ENCODE measurements at places on chromosomes 6 and 20. TPM values are rescaled to one million over a fixed set of nuclear protein-coding genes. Genes with fewer than 3 reads are reported as not detected.

Gene GMPR
- polyA plus RNA-seq = 8.6 TPM

- no peak for DNase-seq
Measured at GRCh38 chr6:13836170-13836569, 21.8 kb upstream of the MCUR1 start.

- DNase-seq = peak; percentile 15
Measured at GRCh38 chr6:106975738-106976064, 1.2 kb upstream of the CD24 start.

DNA sequence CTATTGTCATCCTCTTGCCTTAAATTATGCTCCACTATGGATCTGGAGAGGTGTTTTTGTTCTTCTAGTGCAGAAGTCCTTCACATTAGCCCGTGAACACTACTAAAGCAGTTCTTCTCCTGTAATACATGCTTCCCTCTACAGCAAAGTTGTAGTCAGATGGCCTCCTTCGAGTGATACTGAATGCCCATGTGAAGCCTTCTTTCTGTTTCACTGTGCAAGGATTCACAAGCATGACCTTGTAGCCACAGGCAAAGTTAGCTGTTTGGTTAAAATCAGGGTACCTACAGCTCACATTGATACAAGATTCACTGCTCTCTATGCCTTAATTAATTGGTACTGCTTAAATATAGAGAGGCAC, 47.6 kb downstream of the ARHGAP18 start:
- DNase-seq = no peak

- no peak for DNase-seq
Measured at GRCh38 chr6:168303982-168304751, 15.4 kb downstream of the DACT2 start.

Gene E2F1
- 16.2 TPM for polyA plus RNA-seq

Gene CAGE1
- not detected for polyA plus RNA-seq

GRCh38 chr20:45997187-45997586, 11.5 kb upstream of the MMP9 start:
- DNase-seq = no peak

GRCh38 chr6:163836876-163837690, 422.6 kb downstream of the QKI start:
- no peak for DNase-seq

GRCh38 chr6:17600527-17601385, 654 bp downstream of the FAM8A1 start:
- peak; percentile 64 for DNase-seq

Gene ZNF391
- polyA plus RNA-seq = 19.0 TPM

DNA sequence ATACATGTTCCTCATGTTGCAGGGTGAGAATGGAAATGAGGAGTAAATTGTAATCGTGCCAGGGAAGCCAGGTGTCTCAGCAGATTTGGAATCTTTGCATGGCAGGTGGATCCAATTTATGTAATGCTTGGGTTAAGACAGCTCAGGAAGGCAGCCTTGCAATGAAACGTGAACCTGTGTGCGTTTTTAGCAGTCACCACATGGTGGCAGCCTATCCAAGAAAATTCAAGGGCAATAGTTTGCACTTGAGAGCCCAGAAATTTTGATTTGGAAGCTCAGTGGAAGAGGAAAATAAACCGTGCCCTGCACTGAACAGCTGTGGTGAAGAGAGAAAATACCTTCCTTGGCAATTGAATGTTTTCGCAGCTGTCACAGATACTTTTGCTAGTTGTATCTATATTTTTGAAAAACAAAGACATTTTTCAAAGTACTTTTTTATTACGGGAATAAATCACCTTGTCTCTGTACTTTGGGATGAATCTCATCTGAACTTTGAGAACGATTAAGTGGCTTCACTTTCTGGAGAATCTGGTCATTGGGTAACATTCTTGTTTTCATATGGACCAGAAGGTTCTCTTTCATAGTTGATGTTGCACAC, 26.5 kb downstream of the MTHFD1L start:
- DNase-seq = peak; percentile 61

Gene ELOVL2
- 3.4 TPM for polyA plus RNA-seq

DNA sequence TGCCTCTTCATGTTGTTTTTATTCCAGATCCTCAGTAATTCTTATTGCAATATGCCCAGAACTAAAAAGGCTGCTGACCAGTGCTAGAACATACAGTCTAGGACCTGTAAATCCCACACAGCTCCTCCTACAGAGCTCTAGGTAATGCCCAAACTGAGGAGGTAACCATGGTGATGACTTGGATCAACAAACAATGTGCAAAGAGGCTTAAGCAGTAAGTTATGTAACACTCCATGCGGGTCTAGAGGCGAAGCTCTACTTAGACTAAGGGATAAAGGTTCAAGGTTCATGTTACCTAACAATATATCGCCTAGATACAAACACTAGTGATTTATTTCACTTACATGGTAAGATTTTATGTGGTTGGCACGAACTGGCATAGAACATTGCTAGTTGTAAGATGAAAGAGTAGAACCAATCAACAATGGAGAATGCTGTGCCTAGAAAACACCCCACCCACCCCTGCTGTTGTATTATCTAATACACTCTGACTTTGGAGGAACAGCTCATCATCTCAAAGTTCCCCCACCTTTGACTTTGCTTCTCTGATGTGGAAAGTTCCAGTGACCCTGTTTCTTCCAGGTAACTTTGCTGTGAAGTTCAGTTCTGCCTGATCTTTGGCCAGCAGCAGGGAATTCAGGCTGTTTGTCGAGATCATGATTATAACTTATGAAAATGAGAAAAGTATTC, 242.4 kb downstream of the ALDH8A1 start:
- DNase-seq = no peak

DNA sequence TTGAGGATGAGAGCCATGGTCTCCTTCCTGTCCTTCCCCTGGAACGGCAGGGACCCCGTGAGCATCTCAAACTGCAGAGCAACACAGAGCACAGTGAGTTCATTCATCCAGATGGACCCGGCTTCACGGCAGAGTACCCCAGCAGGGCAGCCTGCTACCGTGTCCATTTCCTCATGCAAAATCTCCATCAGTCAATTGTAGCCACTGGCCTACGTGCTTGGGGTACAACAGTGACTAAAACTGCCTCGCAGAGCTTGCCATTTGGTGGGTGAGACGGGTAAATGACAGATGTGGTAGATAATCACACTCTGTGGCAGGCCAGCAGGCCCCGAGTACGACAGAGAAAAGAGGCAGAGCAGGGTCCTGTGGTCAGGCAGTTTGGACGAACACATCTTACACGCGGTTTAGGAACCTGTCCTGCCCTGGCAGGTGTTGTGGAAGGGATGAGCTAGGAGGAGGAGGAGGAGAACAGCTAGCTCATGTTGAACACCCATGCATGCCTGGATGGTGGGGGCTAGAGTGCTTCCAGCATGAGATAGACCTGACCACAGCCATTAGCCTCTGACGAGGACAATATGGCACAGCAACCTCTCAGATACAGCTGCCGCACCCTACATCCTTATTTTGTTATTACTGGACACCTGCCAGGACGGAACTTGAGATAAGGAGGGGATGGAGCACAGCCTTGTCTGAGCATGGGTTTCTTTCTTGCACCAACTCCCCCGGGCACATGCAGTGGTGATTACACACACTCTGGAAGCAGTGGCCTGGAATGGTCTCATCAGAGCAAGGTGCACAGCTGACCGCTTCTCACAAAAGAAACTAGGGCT, 95.6 kb downstream of the RAMACL start:
- DNase-seq = peak; percentile 13

Gene BPI
- polyA plus RNA-seq = 0.87 TPM

DNA sequence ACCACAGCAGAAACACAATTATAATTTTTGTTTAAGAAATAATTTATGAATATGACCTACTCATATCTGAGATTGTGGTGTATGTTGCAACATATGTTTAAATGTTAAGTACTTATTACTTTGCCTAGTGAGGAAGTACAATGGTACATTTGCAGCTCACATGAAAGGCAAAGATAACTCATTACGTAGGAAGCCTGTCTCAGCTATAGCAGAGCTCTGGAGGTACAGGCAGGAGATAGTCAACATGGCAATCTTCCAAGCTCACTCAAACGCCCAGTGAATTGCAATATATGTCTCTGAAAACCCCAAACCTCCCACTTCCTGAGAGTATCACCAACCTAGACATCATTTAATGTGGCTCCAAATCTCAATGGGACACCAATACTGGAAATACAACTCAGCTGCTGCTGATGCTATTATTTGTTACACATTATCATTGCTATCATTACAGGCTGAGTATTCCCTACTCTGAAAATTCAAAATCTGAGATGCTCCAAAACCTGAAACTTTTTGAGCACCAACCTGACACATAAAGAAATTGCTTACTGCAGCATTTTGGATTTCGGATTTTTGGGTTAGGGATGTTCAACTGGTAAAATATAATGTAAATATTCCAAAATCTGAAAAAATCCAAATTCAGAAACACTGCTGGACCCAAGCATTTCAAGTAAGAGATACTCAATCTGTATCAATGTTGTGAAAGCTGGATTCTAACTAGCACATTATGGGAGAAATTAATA, 25.1 kb upstream of the GSTA4 start:
- no peak for DNase-seq

- DNase-seq = peak; percentile 10
Measured at GRCh38 chr20:52060794-52061714, 130.5 kb downstream of the ZFP64 start.

DNA sequence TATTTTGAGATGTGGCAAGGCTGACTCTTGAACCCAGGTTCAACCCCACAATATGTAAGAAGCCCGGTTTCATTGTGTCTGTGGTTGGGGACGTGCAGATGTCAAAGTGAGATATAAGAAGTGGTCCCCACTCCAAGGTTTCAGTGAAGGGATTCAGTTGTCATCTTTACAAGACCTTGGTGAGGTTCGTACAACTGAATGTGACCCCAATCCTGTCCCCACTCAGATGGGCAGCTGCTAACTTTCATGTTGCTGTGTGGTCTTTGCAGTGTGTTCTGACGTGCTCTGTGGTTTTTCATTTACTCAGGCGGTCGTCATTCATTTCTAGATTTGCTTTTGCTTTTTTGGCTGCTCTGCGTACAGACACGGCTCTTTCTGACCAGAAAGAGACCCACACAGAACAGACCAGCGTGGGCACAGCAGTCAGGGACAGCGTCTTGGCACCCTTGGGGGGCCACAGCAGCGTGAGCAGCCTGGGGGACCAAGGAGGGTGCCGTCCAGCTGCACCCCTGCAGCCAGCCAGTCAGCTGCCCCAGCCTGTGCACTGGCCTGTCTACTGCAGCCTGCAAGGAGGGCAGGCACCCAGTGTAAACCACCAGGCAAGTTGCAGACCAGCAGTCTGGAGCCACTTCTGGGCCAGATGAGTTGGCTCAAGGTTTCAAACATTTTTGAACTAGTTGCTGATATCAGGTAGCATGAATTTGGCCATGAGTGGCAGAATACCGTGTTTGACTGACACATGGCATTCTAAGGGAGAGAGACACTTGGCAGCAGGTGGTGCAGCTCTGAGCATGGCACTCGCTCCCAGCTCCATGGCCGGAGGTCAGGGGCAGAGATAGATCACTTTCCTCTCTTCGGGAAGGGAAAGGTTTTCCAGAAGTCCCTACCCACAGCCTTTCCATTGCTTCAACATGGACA, 49.4 kb upstream of the IRF4 start:
- DNase-seq = no peak

DNA sequence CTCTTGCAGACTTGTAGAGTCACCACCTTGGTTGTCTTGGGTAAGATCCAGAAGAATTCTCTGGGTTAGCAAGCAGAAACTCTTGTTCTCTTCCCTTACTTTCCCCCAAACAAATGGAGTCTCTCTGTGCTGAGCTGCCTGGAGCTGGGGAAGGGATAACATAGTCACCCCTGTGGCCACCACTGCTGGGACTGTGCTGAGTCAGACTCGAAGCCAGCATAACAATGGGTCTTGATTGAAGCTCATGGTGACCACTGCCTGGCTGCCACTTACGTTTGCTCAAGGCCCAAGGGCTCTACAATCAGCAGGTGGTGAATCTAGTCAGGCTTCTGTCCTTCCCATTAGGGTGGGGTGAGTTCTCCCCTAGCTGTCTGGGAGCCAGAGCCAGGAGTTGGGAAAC, 15.4 kb upstream of the ERVFRD-1 start:
- DNase-seq = no peak

- DNase-seq = no peak
Measured at GRCh38 chr20:62567246-62568044, 74.9 kb upstream of the SLCO4A1 start.

Gene MEP1A
- 0.22 TPM for polyA plus RNA-seq

- DNase-seq = no peak
Measured at GRCh38 chr6:27468334-27468733, 4.6 kb downstream of the ZNF184 start.
